Ecto neural progenitor cell (in vitro differentiated cells): ENCODE measurements at places on chromosomes 7 and 10.

- no peak for DNase-seq
Observed at GRCh38 chr10:113341138-113341537, 211.7 kb upstream of the HABP2 start.

DNA sequence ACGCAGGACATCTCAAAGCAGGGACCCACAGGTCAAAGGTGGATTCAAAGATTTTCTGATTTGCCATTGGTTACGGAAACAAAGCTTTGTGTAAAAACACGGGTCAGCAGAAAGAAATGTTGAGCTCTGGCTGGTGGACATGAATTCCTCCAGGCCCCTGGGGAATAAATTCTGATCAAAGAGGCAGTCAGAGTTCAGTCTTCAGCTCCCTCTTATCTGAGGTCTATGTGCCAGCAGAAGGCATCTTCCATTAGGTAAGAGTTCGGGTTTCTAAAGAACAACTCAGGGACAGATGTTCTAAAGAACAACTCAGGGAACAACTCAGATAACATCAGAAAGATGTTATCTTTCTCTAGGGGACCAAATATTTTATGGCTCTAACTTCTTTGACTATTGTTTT, 64.9 kb upstream of the PALS2 start:
- DNase-seq, result no peak

DNA sequence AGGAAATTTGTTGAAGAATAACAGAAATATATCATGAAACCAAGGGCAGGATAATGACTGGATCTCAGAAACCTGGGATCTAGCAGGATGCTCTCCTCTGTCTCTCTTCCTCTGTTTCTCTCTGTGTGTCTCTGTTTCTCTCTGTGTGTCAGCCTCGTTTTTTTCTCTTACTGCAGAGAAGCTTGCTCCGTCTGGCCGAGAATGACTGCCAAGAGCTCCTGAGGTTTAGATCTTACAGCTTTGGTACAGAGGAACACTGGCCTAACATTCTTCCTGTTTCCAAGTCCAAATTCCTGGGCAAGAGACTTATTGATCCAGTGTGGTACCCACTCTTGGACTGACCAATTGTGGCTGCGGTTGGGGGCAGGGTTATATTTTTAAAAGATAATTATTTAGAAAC, 564.0 kb downstream of the XPNPEP1 start:
- DNase-seq, result no peak

GRCh38 chr7:71283802-71284201, 151.9 kb downstream of the GALNT17 start:
- DNase-seq, result no peak

DNA sequence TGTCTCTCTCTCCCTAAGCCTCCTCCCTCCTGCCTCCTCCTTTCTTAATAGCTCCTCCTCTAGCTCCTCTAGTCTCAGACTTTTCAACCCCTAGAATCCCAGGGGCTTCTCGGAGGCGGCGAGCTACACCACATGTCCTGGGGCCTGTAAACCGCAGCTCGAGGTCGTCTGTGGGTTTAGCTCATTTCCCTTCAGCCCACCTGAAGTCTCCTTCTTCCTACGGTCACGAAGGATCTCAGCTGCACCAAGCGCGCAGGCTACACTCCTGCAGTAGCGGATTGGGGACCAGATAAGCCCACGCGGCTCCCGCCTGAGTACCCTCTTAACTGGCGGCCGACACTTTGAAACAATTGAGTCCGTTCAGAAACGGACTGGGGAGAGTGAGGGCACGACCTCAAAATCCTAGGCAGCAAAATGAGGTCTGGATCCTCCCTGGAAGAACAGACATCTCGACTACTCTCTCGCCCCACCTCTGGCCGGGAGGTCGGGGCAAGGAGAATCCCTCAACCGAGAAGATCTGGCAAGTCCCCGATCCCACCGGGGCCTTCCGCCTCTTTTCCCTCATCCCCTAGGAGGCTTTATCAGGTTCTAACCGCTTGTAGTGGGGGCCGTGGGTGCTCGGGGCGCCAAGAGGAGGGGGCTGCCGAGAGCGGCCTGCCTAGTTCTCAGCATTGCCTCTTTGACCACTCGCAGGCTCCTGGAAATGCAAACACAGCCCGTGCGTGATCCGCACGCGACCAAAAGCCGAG, 1.3 kb upstream of the SORCS3 start:
- DNase-seq, result peak; percentile 64

DNA sequence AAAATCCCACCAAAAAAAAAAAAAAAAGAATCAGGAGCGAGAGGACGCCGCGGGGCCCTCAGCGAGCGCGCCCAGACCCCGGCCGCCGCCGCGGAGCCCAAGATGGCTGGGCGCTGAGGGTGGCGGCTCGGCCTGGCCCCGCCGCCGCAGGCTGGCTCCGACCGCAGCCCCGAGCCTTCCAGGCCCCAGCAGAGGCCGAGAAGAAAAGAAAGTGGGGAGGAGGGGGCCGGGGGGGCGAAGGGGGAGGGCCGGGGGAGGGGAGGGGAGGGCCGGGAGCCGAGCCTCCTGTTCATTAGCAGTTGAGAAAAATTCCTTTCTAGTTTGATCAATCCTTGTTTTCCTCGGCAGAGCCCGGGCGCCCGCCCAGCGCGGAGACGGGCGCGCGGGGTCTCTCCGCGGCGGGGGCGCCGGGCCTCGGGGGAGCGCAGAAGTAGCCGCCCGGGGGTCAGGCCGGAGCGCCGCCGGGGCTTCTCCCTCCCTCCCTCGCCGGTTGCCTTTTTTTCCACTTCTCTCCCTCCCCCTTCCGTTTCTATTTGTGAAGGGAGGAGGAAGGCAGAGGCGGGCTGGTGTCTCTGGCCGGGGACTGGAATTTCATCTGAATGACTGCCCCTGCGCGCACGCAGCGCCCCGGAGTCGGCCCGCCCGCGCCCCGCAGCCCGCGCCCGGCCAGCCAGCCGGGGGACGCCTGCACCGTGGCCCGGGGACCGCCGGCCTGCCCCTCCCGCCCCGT, 778 bp upstream of the TRIM8 start:
- peak; percentile 78 for DNase-seq

DNA sequence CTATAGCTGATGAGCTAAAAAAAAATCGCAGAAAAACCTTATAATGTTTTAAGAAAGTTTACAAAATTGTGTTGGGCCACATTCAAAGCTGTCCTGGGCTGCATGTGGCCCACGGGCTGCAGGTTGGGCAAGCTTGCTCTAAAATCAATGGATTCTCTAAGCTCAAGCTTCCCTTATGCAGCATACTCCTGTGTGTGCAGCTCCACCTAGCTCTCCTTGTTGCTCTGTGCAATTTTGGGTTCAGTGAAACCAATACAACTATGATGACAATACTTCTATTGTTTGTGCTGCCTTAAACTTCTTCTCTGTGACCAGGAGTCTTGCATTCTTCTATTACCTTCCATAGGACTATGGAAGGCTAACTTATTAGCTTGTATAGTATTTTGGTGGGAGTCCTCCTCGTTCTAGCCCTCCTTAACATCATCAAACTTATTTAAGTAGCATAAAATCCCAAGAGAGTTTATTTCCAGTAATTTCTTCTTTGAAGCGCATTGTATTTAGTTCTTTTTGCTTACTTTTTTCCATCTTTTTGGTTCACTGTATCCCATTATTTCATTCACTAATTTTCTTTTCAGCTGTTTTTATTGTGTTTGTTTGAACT, 170.9 kb upstream of the SMIM30 start:
- no peak for DNase-seq

DNA sequence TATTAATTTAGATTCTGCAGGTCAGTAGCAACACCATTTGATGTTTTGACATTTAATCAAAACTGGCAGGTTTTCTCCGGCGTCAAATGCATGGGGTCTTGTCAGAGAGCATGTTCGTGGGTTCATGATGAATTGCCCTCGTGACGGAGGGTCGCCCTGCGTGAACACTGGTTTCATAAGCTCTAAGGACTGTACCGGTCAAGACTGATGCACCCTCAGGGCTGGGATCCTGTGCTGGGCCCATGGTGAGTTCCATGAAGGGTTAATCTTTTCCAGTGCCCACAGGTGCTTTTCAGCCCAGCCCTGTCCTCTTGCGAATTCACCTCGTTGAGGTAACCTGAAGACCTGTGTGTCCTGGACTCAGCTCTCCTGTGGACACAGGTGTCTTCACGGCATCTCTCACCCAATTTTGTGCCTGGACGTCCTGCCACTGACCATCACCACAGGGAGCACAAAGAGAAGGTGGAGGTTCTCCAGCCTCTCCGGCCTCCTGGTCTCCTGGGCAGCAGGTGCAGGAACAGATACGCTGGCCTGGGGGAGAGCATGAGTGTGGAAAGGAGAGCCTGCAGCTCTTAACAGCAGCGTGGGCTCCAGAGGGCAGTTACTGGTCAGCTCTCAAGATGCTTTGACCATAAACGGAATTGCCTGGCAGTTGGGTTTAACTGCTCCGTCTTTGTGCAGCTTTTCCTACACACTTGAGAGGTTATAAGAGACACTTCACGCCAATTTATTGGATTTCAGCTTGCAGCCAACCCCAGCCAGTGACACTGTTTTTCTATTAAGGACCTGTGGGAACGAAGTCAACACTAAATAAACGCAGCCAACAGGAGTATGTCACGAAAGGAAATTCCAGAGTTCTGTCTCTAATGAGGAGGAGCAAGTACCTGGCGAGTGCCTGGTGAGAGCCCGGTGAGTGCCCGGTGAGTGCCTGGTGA, 37.4 kb upstream of the CFAP46 start:
- DNase-seq, result no peak

DNA sequence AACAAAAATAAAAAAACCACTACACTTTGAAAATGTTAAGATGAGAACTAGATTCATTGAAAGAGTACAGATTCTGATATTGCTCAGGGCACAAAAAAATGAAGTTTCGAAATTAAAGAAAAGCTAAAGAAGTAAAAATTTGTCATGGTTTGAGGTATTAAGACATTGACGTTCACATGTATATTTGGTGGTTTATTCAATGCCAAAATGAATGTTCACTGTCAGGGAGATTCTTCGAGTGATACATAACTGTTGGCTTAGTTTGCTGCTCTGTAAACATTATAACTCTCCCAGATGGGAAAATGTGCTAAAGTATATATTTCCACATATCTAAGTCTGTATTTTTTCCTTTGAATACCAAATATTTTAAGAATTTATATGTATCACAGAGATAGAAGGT, 345.0 kb downstream of the SEMA3D start:
- no peak for DNase-seq

- DNase-seq, result no peak
Observed at GRCh38 chr10:72424561-72424960, 69.8 kb upstream of the DNAJB12 start.

DNA sequence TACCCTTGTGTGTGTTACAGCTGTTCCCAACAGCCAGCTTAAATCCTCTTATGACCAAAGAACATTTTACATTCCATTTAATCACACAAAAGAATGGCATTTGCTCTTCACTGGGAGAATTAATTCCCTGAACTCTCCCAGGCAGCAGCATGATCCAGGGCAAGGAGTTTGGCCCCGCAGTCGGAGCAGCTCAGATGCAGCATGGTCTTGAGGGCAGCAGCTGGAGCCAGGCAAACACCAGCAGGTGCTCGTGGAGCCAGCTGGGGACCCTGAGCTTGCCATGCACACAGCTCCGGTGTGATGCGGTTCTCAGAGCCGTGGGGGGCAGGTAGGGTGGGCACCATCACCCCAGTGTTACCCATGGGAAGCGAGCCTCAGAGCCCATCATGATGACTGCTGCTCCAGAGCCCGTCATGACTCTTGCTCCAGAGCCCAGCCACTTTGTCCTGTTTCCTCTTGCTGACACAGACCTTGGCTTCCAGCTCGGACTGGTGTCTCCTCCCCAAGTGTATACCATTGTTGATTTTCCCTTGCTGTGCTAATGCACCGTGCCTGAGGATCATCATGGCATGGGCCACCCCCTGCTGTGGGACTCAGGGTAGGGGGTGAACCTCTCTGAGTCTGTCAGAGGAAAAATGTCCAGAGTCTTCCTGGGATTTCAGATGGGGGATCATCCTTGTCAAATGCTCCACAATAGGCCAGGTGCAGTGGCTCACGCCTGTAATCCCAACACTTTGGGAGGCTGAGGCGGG, 75.8 kb downstream of the ZRANB1 start:
- DNase-seq, result no peak

DNA sequence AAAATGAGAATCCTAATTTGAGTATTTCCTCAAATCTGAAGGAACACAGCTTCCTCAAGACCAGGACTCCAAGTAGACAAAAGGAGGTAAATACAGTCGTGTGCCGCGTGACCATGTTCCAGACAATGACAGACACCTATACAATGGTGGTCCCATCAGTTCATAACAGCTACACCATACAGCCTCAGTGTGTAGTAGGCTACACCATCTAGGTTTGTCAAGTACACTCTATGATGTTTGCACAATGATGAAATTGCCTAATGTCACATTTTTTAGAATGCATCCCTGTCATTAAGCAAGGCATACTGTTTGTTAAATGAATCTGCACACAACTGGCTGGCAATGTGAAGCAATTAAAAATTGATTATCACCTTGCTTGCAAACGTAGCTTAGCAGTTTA, 107.9 kb downstream of the PROSER2 start:
- no peak for DNase-seq

DNA sequence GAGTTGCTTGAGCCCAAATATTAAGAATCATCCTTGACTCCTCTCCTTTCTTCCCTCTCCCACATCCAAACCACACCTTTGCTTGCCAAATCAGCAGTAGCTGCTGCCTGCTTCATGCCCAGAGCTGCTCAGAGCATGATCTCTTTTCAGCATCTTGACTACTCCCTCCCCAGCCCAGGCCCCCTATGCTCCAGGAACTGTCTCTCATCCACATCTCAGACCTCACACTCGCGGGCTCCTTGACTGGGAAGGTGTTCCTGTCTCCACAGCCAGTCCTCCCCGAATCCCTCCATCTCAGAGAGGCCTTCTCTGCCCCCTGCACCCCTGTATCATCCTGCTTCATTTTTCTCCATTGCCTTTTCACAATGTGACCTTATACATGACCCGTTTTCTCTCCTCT, 157.0 kb downstream of the DNAJB6 start:
- DNase-seq, result peak; percentile 22

DNA sequence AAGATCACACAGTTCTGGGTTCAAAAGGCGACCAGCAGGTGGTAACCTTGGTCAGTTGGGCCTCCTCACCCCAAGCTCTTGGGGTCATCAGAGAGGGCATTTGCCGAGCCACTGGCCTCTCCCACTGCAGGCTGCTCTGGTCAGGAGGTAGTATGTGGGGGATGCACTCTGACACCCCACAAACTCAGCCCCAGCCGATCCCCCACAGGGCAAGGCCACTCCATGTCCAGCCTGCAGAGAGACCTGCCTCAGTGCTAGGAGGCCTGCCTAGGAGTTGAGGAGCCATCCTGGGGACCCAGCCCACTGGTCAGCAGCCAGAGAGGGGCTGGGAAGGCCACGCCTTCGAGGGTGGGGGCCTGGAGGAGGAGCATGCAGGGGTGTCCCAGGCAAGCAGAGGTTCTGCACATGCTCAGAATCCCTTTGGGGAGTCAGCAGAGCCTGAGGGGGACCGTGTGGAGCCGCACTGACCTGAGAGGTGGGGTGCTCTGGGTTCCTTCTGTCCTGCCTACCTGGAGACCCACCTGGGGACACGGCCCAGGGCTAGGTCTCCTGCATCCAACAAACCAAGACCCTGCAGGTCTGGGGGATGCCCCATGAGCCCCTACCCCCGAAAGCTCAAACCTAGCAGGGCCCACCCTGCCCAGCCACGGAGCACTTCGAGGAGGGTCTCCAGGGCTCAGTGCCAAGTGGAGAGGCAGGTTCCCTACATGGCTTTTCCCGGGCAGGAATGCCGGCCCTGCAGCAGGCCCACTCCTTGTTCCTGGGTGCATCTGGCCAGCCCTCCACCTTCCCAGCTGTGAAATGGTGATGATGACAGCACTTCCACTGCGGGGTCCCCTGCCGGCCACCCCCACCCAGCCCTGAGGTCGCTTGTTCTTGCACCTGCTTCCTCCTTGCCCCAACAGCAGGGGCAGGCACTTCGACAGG, 58.5 kb downstream of the RASGEF1A start:
- peak; percentile 39 for DNase-seq

- no peak for DNase-seq
Observed at GRCh38 chr10:3822541-3823330, 37.7 kb upstream of the KLF6 start.
